ENCODE measurements at places on chromosomes 12 and 14.

DNA sequence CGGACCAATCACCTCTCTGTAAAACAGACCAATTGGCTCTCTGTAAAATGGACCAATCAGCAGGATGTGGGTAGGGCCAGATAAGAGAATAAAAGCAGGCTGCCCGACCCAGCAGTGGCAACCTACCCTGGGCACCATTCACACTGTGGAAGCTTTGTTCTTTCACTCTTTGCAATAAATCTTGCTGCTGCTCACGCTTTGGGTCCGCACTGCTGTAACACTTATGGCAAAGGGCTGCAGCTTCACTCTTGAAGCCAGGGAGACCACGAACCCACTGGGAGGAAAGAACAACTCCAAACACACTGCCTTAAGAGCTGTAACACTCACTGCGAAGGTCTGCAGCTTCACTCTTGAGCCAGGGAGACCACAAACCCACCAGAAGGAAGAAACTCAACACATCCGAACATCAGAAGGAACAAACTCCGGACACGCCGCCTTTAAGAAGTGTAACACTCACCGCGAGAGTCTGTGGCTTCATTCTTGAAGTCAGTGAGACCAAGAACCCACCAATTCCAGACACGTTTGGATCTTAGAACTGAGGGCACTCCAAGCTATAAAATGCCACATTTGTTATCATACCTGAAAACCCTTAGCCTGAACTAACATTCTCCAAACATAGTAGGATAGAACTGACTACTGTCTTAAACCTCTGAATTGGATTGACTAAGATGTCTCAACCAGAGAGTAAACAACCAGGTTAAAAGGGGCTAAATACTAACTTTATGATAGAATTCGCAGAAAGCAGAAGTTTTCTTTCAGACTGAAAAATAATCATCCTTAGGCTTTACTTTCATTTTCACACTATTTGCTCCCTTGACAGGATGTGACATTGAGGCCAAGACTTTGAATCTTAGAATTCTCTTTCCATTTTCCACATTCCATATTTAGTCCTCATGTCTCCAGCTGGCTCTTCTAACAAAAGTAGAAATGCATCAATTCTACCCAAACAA lies 33.6 kb downstream of the CDKL1 start:
- DNase-seq: peak; percentile 40

- DNase-seq: peak; percentile 5
These were observed 81.7 kb downstream of the PRKAB1 start for GRCh38 chr12:119749666-119750065.

- peak; percentile 92 for DNase-seq
These were observed 7.9 kb upstream of the NAA25 start for GRCh38 chr12:112116232-112117060.

DNA sequence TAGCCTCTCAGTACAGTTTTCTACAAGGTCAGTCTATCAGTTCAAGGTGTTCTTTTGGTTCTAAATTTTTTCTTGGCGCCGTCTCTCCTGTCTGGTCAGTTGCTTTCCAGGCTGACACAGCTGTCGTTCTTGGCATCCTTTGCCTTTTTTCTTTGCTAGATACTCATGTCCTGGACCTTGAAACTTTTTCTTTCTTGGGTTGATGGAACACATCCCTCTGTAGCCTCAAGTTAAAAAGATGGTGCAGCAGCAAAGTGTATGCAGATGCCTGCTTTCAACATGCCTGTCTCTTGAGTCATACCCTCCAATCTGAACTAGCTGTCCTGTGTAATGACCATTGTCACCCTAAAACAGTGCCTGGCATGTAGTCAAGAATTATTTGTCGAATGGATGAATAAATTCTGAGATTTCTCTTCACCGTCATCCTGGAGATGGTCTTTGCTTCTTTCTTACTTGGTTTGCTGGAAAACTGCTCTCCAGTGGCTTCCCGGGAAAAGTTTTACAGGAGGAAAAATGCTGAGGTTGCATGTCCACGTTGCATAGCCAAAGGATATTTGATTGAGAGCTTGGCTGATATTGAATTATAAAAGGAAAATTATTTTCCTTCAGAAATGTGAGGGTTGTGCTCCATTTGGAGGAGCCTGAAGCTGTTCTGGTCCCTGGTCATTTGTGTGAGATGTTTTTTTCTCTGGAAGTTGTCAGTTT lies 4.6 kb downstream of the NYNRIN start:
- peak; percentile 18 for DNase-seq

Data from iris pigment epithelial cell (primary cell).